ENCODE measurements at places on chromosomes 1 and 21.

GRCh38 chr21:37058261-37058660 lies 14.6 kb downstream of the PIGP start:
- DNase-seq: no peak

GRCh38 chr1:213231795-213232231 lies 180.8 kb downstream of the RPS6KC1 start:
- DNase-seq: no peak

DNA sequence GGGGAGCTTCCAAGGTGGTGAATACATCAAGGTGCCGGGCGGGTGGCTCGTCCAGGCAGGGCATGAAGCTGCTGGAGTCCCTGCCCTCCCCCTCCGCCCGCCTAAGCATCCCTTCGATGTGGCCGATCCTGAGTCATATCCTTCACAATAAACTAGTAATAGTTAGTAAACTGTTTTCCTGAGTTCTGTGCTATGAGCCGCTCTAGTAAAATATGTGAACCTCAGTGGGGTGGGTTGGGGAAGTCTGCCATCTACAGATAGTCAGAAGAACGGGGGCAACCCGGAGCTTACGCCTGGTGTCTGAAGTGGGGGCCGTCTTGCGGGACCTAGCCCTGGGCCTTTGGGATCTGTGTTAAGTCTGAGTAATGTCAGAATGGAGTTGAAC lies 21.6 kb downstream of the C2CD2 start:
- DNase-seq: peak; percentile 66

- DNase-seq: no peak
These were observed 8.2 kb downstream of the IFFO2 start for GRCh38 chr1:18948048-18948912.

DNA sequence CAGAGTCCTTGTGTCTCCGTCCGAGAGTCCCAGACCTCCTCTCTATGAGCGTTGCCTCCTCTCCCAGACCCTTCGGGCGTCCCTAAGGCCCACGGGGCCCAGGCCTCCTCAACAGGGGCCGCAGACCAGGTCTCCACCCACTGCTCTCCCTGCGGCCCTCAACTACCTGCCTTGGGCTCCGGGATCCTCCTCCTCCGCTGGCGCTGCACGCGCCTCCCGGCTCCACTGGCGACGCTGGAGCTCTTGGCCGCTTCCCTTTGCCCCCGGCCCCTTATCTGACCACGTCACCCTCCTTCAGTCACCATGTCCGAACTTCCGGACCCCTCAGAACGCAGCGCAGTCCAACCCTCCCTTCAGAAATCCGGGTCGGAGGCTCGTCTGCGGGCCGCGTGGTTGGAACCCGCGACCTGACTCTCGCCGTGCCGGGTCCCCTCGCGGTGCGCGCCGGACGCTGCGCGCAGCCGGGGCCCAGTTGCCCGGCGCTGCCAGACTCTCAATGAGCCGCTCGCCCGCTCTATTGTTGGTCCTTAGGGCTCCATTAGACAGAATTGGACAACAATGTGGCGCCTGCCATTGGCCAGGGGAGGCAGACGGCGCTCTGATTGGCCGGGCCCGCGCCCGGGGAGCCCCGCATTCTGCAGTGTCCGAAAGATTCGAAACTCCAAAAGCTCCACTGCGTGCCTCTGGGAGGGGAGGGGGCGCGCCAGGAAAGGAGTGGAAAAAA lies at the start of gene DMRTA2:
Gene DMRTA2 (minus strand): TSS at position 498 of the 724 bp plus-strand sequence. CDS start 1,907 bp downstream, outside the sequence.
- no peak for DNase-seq

- DNase-seq: no peak
These were observed 1.4 kb upstream of the OR2L3 start for GRCh38 chr1:248045209-248045608.

DNA sequence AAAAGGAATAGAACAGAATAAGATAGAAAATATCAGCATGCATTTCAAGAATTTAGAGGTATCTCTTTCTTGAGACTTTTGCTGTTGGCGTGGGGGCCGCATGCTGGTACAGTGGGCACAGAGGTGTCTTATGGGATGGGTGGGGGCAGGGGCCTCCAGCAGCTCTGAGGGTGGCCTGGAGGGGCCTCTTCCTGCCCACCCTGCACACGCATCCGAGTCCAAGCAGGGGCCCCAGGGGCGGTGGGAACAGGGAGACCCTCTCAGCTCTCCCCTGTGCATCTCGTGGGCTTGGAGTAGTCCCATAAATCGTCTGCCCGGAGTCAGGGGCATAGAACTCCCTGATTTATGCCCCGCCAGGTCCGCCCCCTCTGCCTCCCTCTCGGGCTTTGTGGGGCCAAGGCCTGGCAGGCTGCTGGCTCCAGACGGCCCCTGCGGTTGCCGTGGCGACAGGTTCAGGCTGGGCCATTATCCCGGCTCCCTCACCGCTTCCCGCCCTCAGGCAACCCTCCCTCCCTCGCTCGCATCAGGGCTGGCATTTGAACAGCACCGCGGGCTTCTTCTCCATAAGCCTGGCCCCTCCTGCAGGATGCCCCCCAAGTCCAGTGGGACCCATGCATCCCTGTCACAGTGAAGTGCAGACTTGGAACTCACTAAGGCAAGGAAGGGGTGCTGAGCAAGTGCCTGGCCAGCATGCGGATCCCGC lies 133.2 kb upstream of the ZBTB40 start:
- DNase-seq: no peak

DNA sequence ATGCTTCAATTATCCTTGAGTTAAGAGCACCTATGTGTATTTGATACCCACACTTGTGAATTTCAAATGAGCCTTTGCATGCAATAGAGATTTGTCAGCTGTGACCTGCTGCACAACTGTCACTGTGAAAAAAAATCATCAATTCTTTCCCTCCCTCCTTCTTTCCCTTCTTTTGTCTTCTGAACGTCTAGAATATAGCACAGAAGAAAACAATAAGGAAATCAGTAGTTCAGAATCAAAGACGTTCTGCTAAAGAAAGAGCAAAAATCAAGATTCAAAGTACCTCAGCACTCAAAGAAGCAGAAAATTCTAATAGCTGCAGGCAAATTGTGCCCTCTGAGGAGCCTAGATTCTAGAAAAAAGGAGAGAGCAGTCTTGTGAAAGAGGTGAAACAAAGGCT lies 1.7 kb upstream of the FMN2 start:
- DNase-seq: no peak

GRCh38 chr1:182317611-182318161 lies 73.9 kb downstream of the GLUL start:
- no peak for DNase-seq

DNA sequence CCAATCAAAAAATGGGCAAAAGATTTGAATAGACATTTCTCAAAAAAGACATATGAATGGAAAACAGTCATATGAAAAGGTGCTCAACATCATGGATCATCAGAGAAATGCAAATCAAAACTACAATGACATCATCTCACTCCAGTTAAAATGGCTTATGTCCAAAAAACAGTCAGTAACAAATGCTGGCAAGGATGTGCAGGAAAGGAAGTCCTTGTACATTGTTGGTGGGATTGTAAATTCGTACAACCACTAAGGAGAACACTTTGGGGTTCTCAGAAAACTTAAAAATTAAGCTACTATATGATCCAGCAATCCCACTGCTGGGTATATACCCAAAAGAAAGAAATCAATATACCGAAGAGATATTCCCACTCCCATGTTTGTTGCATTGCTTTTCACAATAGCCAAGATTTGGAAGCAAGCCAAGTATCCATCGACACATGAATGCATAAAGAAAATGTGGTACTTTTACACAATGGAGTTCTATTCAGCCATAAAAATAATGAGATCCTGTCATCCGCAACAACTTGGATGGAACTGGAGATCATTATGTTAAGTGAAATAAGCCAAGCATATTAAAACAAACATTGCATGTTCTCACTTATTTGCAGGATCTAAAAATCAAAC lies 17.9 kb downstream of the GBP5 start:
- DNase-seq: no peak

DNA sequence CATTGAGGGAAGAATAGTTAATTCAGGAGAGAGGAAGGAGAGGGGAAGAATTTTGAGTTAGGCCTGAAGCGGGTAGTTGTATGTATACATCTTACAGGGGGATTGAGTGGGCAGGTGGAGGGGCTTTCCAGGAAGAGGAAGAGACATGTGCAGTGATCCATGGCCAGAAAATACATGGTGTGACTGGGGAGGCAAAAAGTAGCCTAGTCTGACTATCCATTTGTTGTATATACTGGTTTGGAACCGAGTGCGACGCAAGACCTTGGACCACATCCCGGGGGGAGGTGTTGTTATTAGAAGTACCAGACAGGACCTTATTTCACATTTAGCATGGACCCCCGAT lies 158.3 kb downstream of the SDCCAG8 start:
- DNase-seq: no peak

DNA sequence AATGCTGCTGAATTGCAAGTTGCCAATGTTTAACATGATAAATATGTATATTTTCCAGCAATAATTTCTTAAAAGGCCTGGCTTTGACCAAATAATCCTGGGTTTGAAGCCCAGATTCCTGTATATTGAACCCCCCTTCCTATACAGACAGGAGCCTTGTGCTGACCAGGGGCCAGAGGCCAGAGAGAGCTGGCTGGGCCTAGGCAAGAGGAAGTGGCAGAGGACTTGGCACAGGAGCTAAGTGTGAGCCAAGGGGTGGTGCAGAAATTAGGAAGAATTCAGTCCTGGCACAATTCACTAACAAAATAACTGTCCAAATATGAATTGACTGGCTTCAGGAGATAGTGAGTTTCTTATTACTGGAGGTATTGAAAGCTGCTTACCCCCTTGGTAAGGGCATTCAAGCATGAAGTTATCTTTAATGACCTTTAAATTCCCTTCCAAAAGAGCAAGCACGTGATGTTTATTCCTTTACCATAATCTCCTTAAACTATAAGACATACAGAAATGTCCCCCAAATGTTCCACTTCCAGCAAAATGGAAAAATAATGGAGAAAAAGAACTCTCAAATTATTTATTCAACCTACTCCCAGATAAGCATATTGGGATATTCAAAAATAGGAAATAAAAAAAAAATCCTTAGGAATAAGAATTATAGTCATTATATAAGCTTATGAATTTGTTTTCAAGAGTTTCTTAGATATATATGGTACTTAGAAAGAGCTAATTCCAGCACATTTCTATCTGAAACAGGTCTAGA lies 26.6 kb downstream of the NIBAN1 start:
- DNase-seq: no peak

DNA sequence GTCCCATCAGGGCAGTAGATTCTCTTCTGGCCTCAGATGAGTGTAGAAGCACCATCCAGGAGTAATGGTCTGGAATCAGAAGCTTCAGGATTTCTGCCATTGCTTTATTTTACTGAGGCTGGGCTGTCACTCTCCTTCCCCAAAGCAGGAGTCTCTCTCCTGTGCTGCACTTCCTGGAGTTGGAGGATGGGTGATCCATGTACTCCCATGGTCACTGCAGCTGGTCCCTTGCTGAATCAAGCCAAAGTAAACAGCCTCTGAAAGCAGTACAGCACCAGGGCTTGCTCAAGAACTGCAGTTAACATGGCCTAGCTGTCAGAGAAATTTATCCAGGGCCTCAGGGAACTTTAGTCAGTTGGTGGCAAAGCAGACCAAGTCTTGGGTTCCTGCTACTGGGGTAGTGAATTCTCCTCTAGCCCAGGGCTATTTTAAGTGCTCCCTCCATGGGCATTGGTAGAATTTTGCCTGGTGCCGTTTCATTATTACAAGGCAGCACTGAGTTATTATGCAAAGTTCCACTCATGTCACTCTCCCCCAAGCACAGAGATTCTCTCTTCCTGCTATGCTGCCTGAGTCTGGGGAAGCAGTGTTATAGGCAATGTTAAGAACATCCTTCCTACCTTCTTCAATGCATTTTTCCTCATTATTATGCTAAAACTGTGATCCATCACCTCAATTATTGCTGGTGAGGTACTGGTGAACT lies 29.5 kb downstream of the DRAM2 start:
- DNase-seq: no peak

GRCh38 chr21:45130324-45130774 lies 56.0 kb downstream of the ADARB1 start:
- peak; percentile 40 for DNase-seq

- DNase-seq: no peak
These were observed 30.7 kb downstream of the CD58 start for GRCh38 chr1:116540088-116540487.

DNA sequence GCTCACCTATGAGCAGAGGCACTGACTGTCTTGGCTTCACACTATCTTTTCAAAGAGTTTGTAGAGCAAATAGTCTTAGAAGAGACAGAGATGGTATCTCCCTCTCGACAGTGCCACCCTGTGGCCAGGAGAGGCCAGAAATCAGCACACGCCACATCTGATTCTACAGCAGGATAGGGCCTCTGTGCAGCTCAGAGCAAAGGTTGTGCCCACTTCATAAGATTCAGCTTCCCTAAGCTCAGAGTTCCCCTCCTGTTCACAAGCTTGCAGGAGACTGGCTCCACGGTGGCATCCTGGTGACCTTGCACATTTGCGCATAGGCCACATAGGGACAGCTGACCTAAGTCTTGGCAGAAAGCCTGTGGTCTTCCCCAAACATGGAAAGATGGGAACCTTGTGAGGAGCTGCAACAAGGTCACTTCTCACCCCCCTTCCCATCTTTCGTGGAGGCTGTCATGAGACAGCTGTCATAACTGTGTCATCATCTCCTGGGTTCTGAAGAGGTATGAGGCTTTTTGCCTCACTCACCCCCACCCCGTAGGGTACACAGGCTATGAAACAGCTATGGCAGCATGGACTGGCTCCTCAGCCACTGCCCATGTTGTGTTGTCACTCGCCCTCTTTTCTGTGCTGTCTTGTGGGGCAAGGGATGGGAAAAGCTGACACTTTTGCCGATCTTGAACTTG lies 3.0 kb downstream of the ITLN2 start:
- no peak for DNase-seq

DNA sequence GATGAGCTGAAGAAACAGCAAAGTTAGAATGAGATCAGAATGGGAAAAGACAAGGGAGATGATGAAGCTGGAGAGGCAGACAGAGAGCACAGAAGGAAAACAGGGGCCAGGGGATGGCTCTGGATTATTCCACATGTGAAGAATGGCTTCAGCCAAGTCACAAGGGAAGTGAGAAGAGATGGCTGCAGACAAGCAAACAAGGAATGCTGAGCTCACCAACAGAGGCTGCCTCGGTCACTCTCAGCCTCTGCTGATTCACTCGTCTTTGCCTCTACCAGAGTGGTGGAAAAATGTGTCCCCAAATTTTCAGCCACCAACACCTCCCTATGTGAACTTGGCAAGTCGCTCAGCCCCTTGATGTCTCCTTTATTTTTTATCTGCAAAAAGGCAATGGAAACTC lies 46.7 kb downstream of the TRABD2B start:
- DNase-seq: no peak

DNA sequence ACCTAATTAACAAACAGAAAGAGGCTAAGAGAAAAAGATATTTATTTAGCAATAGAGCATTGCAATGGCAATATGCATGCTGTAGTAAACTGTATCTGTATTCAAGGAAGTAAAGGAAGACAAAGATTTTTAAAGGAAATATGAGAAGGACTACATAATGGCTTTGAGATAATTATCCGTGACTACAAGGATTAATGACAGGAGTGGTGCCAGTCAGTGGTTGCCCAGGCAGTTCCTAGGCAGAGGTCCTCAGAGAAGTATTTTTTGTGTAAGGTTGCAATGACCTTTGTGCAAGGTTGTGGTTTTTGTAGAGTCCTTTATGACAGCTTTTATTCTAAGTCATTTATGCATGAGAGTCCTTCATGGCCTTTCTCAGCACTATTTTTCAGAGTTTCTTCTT lies 711.1 kb upstream of the CHRM3 start:
- no peak for DNase-seq

Data from non-pigmented ciliary epithelial cell (primary cell).